NCI-H510A (cell line): ENCODE measurements at places on chromosomes 5 and 9.

DNA sequence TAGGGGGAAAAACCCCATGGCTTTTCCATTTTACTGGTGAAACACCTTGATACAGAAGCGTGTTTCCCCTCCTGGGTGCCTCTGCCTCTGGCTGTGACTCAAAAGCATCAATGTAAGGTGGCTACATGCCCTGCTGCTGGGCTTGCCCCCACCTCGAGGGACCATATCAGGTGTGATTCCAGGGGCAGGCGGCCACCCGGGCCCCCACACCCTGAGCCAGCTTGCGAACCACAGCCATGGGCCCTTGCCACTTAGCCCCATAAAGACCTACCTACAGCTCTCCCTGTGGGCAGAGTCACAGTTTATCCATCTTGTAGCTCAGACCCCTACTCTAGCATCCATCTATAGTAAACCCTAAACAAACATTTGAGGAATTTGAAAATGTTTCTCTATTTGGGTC lies 10.8 kb downstream of the SHC3 start:
- no peak for DNase-seq

DNA sequence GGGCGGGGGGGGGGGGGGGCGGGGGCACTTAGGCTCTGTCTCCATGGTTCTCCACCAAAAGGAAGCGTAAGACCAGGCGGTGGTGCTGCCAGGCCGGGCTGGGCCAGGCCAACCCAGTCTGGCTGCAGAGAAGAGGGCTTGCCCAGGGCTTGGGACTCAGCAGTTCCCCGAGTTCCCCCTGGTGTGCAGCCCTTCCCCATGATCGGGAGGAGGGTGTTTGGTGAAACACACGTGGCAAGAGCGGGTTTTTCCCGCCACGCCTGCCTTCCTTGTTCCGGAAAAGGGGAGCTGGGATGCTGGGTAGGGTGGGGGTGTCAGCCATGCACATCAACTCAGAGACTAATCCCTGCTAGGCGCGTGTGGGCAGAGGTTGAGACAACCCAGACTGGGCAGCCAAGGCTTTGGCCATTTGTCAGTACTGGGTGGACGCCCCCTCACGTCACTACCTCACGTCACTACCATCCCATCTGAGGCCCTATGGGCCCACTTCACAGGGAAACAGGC lies 32.9 kb downstream of the PRRX2 start:
- no peak for DNase-seq

- DNase-seq, result no peak
Observed at GRCh38 chr5:122322801-122323548, 10.9 kb downstream of the SNCAIP start.

DNA sequence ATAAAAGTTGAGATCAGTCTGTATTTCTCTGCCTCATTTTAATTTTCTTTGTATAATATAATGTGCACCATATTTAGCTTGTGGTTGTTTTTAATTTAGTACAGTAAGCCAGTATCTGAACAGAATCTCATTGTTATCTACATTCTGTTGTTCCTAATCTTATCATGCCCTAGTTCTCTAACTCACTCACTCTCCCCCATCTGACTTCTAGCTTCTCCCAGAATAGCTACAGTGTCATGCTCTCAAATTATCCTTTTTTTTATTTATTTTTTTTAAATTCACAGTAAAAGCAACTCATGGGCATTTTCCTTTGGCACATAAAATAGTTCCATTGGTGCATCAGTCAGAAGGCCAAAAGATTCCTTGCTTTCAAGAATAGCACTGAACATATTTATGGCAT lies 156.6 kb downstream of the TRPM3 start:
- DNase-seq, result no peak

DNA sequence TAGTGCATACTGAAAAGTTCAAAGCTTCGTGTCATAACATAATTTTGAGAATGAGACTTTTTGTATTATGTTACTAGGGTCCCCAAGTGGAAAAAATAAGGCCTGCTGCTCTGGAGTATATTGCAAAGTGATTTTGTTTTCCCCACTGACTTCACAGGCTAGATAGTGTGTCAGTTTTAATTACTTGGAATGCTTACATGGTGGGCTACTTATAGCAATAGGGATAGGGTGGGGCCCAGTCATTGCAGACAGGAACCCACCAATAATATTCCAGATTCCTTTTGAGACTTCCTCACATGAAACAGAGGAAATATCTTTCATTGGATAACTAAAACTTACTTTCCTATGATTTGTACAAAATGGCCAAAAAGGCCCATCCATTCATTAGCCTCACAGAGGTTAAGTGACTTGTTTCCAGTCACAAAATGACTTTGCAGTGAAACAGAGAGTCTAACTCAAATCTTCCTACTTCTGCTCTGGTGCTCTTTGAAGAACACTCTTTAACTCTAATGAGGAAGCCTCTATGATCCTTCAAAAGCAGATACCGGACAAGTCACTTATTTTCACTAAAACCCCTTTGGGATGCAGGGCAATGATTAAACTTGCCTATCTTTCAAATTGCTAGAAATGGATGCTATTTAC lies 16.2 kb upstream of the MEF2C start:
- no peak for DNase-seq

- DNase-seq, result no peak
Observed at GRCh38 chr5:142977363-142978051, 207.3 kb downstream of the ARHGAP26 start.

DNA sequence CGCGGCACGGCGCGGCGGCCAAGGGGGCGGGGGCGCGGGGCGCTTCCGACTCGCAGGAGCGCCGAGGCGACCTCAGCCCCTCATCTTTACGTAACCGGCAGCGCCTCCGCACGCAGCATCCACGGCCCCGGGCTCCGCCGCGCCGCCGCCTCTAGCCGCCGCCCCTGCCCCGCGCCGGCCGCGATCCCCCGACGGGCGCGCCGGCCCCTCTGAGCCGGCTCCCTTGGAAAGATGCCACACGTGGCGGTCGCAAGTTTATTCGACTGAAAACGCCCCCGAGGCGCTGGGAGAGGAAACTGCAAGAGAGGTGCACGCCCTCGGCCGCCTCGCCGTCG lies 1.0 kb downstream of the KLF9 start:
- DNase-seq, result no peak

GRCh38 chr5:151383011-151383410 lies 35.7 kb upstream of the SLC36A2 start:
- peak; percentile 3 for DNase-seq

- no peak for DNase-seq
Observed at GRCh38 chr5:177450667-177451424, 4.2 kb downstream of the PRR7 start.

GRCh38 chr9:73773896-73774295 lies 622.2 kb downstream of the ANXA1 start:
- DNase-seq, result no peak

DNA sequence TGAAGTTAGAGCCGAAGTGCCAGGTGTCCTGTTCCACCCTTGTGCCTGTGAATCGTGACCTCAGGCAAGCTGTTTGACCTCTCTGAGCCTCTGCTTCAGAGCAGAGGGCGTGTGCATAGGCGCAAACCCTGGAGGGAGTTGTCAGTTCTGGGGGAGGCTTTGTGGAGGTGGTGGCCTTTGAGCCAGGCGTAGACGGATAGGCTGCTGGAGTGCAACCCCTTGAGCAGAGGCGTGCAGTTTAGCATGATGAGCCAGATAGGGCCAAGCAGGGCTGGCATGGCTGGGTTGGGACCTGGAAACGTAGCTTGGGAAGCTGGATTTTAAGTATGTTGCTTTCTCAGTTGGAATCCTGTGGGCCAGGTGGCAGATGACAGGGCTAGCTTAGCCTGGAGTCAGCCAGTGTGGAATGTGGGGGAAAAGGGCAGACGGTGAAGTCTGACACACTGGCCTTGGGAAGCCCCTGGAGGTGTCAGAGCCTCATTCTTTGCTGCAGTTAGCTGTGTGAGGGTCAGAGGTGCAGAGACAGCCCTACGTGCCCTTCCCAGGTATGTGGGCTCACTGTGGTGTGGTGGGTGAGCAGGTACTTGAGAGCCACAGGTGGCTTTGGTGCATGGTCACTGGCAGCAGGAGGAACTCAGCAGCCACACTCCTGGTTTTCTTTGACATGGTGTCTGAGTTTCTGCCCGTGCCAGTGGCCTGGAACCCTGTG lies 93.4 kb downstream of the DAB2IP start:
- no peak for DNase-seq

DNA sequence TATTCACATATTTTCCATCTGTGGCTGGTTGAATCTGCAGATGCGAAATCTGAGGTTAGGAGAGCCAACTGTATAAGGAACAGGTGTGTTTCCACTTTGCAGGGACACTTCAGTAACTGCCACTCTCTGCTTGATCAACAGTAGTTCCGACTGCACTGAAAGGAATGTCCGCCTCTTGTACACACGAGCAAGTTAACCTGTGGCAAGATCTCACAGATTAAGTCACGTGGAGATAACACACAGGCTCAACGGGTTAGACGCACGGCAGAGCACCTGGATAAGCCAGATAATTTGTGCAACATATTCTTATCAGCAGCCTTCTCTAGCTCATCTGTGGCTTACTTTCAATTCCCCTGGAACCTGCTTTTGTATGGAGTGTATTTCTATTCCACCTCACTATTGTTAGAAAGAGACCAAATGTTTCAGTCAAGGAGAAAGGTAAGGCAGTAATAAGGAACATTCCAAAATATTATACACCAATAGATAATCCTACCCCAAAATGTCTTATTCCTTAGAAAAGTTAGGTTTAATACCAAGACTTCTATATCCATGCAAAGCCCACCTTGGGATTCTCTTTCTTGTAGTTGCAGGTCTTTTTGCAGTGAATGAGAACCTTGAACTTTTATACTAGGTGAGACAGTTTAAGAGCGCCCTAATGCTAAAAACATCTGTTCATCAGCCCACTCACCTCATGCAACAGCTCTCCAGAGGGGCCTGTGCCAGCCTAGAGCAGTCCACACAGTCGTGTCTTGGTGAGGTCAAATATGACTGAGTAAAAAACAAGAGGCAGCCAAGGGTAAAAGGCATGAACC lies 6.5 kb upstream of the C9 start:
- no peak for DNase-seq

GRCh38 chr9:14226855-14227532 lies 86.9 kb downstream of the NFIB start:
- no peak for DNase-seq

- no peak for DNase-seq
Observed at GRCh38 chr5:147113967-147114366, 120.9 kb upstream of the STK32A start.

GRCh38 chr5:69024241-69024651 lies 69.6 kb upstream of the SLC30A5 start:
- DNase-seq, result no peak

- no peak for DNase-seq
Observed at GRCh38 chr5:138949988-138950387, 74.9 kb upstream of the LRRTM2 start.

DNA sequence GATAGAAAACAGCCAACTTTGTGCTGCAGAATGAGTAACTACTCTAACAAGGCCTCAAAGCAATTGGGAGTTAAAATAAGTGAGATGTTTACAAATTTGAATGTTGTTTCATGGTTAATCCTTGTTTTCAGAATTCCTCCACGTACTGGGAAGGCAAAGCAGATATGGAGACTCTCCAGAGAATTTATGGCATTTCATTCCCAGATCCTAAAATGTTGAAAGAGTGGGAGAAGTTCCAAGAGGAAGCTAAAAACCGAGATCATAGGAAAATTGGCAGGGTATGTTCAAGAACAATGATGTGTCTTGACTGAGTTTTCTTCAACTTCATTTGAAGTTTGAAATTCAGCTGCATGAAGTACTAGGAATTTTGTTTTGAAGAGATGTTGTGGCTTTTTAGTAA lies 16.4 kb downstream of the TARS1 start:
- no peak for DNase-seq

DNA sequence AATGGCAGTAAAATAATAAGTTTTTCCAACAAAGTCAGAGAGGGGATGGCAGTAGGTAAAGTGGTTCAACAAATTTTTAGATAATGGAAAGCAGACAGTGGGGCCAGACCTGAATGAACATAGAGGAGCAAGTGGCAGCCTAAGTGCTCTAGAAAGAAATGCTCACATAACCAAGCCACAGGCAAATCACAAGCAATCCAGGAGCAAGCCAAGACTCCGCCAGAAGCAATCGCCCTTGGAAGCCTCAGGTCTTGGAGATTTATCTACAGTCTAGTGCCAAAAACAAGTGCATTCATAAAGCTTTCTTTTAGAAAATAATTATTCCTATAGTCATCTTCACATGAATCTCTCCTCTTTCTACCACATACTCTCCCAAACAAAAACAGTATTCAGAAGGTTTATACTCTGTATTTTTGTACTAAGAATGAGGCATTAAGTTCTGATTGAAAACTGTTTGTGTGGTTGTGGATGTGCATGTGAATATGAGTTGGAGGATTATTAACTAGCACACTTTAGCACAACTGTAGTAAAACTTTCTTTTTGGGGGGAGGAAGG lies 375.5 kb downstream of the CDH9 start:
- no peak for DNase-seq

- DNase-seq, result no peak
Observed at GRCh38 chr9:89417832-89418473, 80.0 kb downstream of the SEMA4D start.

- DNase-seq, result no peak
Observed at GRCh38 chr5:37533851-37534250, 154.7 kb downstream of the WDR70 start.

DNA sequence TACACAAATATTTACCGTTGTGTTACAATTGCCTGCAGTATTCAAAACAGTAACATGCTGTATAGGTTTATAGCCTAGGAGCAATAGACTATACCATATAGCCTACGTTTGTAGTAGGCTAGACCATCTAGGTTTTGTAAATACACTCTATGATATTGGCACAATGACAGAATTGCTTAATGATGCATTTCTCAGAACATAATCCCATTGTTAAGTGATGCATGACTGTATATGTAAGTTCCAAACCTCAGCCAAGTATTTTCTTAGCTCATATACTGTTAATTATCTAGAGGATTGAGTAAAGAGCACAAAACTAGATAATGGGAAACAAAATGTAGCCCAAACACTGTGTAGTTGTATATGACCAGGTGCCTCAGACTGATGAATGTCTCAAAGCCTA lies 220.1 kb downstream of the ANXA1 start:
- no peak for DNase-seq

DNA sequence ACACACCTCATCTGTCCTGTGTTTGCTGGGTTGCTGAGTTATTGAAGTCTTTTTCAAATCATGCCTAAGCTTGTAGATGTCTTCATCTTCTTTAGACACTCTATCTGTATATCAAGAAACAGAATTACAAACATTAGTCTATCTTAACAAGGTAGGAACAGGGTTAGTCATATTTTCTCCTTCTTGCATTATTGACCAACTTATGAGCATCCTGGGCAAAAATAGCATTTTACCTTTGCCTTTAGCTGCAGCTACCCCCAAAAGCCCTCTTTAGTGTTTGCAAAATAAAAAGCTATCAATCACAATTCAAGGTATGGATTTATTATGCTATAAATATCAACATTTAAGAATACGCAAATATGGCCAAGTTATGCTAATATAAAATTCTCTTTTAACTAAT lies 3.4 kb downstream of the PLK2 start:
- no peak for DNase-seq

- DNase-seq, result no peak
Observed at GRCh38 chr9:72396247-72397091, 31.5 kb upstream of the ZFAND5 start.

DNA sequence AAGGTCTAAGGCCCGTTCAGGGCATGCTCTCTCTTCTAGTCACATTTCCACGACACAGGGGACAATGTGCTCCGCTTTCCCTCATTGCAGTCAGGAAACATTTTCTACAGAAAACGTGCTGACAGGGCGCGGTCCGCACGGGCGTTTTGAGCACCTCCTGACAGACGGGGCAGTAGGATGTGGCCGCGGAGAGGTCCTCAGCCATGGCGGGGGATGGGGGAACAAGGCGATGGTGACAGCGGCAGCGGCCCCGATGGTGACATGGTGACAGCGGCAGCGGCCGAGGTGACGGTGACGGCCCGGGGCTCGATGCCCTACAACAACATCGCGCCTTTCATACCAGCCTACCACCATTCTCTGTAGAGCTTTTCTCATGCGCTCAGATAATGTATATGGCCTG lies 4.1 kb downstream of the PLPP1 start:
- no peak for DNase-seq
